CD4-positive, alpha-beta T cell (primary cell): ENCODE measurements at places on chromosomes 5 and 9. TPM values are rescaled to one million over a fixed set of nuclear protein-coding genes. Genes with fewer than 3 reads are reported as not detected.

The FANCG gene
- 24.6 TPM for total RNA-seq

The WNT8A gene
- total RNA-seq, result not detected

The EIF4EBP3 gene
- total RNA-seq, result 15.1 TPM

The C9orf153 gene
- 0.66 TPM for total RNA-seq

The CD72 gene
- 3.6 TPM for total RNA-seq

The LAMC3 gene
- total RNA-seq, result 0.66 TPM

The FGFR4 gene
- 3.1 TPM for total RNA-seq

The SPATA31D4 gene
- not detected for total RNA-seq

The C9orf50 gene
- not detected for total RNA-seq

The PRUNE2 gene
- total RNA-seq, result not detected

The GDF9 gene
- total RNA-seq, result 0.91 TPM

The PCDHB2 gene
- not detected for total RNA-seq

The ANKRD55 gene
- 9.7 TPM for total RNA-seq

The PAPPA gene
- not detected for total RNA-seq

The TAF1L gene
- total RNA-seq, result not detected

The PRR7 gene
- 23.5 TPM for total RNA-seq

The SLC45A2 gene
- total RNA-seq, result not detected

The OTP gene
- total RNA-seq, result not detected

The SHC3 gene
- total RNA-seq, result not detected

The GRM6 gene
- not detected for total RNA-seq

The UAP1L1 gene
- total RNA-seq, result 6.8 TPM

The ZBED3 gene
- total RNA-seq, result 3.7 TPM

The PCDHGB4 gene
- not detected for total RNA-seq

The PCDHB9 gene
- total RNA-seq, result not detected

The SARDH gene
- 18.5 TPM for total RNA-seq

The ELP1 gene
- 20.8 TPM for total RNA-seq

The FAM163B gene
- not detected for total RNA-seq

The HTR1A gene
- total RNA-seq, result not detected

The PCDHGA8 gene
- not detected for total RNA-seq

The EFNA5 gene
- total RNA-seq, result not detected

The OR1J2 gene
- total RNA-seq, result not detected

The CCL27 gene
- not detected for total RNA-seq

The LHX3 gene
- total RNA-seq, result 0.11 TPM

The ACOT12 gene
- total RNA-seq, result 0.44 TPM

The FAM219A gene
- total RNA-seq, result 8.5 TPM

The FOXD4 gene
- not detected for total RNA-seq

The SCGB3A2 gene
- not detected for total RNA-seq

The NR6A1 gene
- not detected for total RNA-seq

The PRDM9 gene
- not detected for total RNA-seq

The SYK gene
- total RNA-seq, result 1.2 TPM

The NDST1 gene
- total RNA-seq, result 1.1 TPM
